ENCODE measurements at places on chromosomes 5 and 9.

DNA sequence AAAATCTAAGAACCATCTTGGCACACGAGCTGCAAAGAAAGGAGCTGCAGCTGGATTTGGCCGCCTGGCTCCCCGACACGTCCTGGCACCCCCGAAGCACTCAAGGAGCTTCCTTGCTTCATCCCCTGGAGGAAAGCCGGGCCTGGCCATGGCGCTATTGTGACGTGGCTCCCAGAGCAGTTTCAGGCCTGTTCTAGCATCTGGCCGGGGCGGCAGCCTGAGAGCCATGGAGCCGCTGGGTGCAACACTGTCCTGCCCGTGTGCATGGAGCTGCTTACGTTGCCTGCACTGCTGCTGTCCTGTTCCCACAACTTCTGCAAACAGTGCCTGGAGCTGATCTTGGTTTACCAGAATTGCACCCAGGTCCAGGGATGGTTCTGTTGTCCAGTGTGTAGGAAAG is 63.5 kb downstream of the PTPDC1 start:
- DNase-seq = no peak

- peak; percentile 92 for DNase-seq
Observed at GRCh38 chr5:169631360-169631759, 5.7 kb upstream of the DOCK2 start.

DNA sequence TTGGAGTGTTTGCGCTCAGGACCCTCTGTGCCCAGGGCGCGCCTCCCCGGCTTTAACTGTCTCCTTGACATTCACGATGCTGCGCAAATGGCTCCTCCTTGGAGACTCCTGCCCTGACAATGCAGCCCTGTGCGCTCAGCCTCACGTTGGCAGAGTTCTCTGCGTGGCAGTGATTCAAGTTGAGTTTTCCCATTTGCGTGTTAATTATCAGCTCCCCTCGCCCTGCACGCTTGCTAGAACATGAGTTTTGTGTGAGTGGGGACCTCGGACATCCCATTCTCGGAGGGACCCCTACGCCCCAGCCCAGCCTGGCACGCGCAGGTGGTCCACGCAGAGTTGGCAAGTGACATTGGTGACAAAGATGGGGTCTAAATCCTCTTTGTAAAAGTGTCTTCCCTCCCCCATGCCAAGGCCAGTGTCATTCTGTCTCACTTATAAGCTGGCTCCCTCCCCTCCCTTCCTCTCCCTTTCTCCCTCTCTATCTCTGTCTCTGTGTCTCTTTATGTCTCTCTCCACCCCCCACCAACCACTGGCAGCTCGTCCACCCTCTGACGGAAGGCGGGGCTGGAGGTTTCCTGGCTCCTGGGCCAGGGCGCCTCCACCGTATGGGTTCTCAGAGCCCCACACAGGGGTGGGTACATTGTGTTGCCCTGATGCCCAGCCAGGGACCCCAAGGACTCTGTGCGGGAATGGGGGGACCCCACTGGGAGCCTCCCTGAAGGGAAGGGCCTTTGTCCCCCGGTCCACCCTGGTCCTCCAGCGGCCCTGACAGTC is 169.3 kb downstream of the OLFM1 start:
- no peak for DNase-seq

- peak; percentile 38 for DNase-seq
Observed at GRCh38 chr5:84378420-84378819, 6.3 kb downstream of the EDIL3 start.

- DNase-seq = no peak
Observed at GRCh38 chr5:39822020-39822419, 397.2 kb upstream of the DAB2 start.

DNA sequence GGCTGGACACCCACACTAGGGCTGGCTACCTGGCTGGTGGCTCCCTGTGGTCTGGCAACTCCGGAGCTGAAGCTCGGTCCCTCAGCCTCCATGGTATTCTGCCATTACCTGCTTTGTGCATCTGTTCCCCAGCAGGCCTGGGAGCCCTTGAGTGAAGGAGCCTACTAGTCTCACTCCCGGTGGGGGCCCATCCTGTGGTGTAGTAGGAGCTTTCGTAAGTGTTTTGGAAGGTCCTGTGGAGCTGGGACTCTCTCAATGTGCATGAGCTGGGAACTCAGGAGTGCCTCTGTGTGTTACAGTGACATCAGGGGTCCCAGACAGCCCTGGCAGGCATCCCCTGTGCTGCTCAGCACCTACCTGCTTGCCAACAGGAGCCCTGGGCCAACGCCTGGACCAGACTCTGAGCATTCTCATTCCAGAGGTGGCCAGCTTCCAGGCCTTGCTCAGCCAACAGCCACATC is 267.1 kb downstream of the GADD45G start:
- no peak for DNase-seq

GRCh38 chr9:130484362-130485072 is 39.8 kb downstream of the ASS1 start:
- DNase-seq = no peak

GRCh38 chr5:177370488-177371119 is 12.9 kb downstream of the RGS14 start:
- DNase-seq = peak; percentile 79

GRCh38 chr5:146334074-146334533 is 4.5 kb upstream of the POU4F3 start:
- DNase-seq = no peak

DNA sequence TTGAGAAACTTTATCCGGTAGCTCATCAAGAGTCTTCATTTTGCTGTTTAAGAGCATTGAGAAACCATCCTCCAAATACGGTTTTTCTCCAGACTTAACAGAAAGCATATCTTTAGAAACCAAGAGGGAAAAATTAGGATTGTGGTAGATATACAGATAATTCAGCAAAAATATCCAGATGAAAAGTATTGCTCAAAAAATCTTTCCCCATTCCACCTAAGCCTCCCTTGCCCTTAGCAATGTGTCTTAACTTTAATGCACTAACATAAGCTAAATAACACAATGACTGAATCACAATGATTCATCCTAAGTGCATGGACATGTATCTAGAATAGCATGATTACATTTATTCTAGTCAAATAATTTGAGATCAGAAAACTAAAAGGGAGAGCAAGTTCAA is 130.3 kb upstream of the TARS1 start:
- DNase-seq = peak; percentile 94

- peak; percentile 71 for DNase-seq
Observed at GRCh38 chr9:97564291-97565175, 63.1 kb downstream of the TMOD1 start.

GRCh38 chr5:117800261-117800660 is 1188.1 kb downstream of the DTWD2 start:
- no peak for DNase-seq
